ENCODE measurements at places on chromosomes 16 and 17.

- no peak for DNase-seq
Measured at GRCh38 chr16:19382887-19383816, 34.5 kb upstream of the TMC5 start.

DNA sequence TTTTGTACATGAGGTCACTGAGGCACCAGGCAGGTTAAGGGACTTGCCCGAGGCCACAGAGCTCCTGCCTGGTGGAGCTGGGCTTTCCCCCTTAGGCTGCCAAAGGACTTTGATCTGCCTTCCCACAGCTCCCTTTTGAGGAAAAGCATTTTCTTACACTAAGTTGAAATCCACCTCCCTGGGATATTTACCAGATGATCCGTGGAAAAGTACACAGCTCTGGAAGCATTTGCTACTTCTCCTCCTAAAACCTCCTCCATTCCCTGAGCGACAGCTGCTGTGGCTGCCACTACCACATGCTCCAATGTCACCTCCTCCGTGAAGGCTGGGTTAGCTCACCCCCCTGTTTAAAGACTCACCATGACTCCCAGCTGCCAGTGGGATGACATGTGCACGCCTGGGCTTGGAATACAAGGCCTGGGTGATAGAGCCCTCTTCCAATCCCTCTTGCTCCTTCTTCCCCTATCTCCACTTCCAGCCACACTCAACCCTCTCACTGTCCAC lies 1.2 kb upstream of the MPRIP start:
- peak; percentile 57 for DNase-seq

DNA sequence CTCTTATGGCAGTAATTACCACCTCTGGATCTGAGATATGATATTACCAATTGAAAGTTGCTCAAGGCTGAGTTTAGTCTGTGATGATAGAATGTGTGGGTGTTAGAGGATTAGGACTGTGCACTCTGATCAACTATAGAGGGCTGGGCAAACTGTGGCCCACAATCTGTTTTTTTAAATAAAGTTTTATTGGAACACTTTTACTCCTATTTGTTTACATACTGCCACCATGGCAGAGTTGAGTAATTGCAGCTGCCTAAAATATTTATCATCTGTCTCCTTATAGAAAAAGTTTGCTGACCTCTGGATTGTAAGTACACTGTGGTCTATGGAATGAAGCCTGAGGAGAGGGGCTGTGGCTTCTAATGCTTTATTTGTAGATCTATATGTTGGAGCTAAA lies 71.5 kb upstream of the N4BP1 start:
- DNase-seq: peak; percentile 2

DNA sequence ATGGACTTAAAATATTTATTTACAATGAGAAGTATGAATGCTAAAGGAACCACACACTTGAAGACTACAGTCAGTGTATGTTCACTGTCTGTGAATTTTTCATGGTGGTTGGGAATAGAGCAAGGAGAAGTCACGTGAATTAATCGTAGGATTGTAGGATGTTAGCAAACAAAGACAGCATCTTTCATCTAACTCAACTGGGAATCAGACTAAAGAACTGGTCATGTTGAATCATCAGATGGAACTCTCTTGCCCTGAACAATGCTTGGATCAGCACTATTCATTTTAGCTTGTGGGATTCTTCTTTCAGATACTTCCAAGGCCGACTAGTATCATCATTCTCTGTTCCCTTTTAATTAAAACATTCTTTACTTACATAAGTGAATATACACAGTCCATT lies 18.1 kb downstream of the KCNJ2 start:
- peak; percentile 81 for DNase-seq

GRCh38 chr17:75619506-75620431 lies 13.5 kb upstream of the SMIM5 start:
- DNase-seq: peak; percentile 22

- DNase-seq: no peak
Measured at GRCh38 chr16:2507052-2507659, 6.6 kb upstream of the ATP6V0C start.

GRCh38 chr16:57112403-57113041 lies 20.1 kb downstream of the CPNE2 start:
- no peak for DNase-seq

DNA sequence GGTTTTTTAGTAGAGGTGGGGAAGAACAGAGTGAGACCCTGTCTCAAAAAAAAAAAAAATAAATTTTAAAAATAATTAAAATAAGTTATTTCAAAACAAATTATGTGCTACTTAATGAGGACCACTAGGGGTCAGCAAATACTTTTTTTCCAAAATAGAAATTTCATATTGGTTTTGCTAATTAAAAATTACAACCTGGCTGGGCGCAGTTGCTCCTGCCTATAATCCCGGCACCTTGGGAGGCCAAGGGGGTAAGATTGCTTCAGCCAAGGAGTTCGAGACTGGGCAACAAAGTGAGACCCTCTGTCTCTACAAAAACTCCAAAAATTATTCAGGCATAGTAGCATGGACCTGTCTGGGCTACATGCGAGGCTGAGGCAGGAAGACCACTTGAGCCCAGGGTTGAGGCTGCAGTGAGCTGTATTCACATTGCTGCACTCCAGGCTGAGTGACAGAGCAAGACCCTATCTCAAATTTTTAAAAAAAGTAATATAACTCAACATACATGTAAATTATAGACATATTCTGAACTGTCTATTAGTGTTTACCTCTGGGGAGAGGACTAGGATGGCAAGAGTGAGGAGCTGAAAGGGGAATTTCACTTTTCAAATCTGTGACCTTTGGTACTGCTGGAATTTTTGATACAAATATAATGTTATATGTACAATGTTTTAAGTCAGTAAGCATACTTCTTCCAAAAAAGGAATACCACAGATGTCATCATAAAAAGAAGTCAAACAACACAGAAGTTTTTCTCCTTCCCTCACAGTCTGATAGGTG lies 8.1 kb downstream of the MEIOB start:
- peak; percentile 55 for DNase-seq

- no peak for DNase-seq
Measured at GRCh38 chr17:37725021-37725595, 19.8 kb downstream of the HNF1B start.

- no peak for DNase-seq
Measured at GRCh38 chr16:2204416-2205103, 694 bp upstream of the MLST8 start.

- peak; percentile 42 for DNase-seq
Measured at GRCh38 chr17:14902297-14902696, 362.8 kb downstream of the PMP22 start.

GRCh38 chr17:75124041-75124818 lies 7.3 kb downstream of the NT5C start:
- peak; percentile 52 for DNase-seq

DNA sequence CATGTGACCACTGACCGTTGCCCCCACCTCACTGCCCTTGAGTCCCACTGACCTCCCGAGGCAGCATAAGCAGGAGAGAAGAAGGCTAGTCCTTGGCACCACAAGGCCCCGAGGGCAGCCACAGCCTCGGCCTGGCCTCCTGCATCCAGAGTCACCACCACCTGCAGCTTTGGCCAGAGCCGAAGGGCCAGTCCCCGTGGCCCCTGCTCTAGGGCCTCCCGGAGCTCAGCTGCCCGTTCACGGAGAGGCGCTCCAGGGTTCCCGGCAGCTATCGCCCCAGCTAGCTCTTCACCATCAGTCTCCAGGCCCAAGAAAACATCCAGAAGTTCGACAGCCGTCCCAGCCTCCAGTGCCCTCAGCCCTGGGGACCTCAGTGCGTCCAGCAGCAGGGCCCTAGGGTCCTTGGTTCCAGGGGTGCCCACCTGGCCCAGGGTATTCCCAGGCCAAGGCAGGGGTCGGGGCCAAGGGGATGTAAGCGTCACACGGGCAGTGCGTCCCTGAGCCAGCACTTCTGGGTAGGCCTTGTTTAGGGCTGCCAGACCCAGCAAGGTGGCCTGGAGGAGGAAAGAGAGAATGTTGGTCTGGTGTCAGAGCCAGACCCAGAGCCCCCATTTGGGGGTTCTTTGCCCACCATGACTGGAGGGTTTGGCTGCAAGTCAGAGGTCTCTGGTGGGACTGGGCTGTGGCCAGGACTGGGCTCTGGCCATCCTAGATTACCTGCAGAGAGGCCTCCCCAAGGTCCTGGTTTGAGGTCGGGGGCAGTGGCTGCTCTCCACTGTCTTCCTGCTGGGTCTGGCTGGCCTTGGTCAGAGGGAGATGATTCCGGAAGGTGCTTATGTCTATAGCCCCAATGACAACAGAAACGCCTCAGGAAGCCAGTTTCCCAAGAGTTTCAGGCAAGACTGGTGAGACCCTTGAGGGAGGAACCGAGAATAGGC lies 1.8 kb downstream of the GHDC start:
- no peak for DNase-seq

GRCh38 chr17:16922386-16923096 lies 49.4 kb downstream of the TNFRSF13B start:
- no peak for DNase-seq

DNA sequence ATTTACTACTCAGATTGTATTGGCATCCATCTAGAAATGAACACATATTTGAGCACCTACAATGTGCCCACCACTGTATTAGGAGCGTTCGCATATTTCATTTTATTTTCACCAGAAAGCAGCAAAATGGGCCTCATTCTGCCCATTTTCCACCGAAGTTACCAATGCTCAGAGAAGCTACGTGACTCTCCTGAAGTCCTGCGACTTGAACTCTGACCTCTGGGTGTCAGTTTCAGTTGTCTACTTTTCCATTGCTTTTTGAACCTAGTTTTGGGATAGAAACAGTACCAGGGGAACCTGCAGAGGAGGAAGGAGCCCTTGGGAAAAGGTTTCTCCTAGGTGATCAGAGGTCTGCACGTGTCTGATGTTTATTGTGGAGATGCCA lies 139.1 kb upstream of the SDK2 start:
- DNase-seq: no peak

GRCh38 chr17:47789611-47790561 lies 31.7 kb downstream of the OSBPL7 start:
- DNase-seq: peak; percentile 55

GRCh38 chr16:85491798-85492294 lies 121.3 kb upstream of the GSE1 start:
- peak; percentile 6 for DNase-seq

- no peak for DNase-seq
Measured at GRCh38 chr16:50667497-50668367, 13.4 kb downstream of the SNX20 start.

DNA sequence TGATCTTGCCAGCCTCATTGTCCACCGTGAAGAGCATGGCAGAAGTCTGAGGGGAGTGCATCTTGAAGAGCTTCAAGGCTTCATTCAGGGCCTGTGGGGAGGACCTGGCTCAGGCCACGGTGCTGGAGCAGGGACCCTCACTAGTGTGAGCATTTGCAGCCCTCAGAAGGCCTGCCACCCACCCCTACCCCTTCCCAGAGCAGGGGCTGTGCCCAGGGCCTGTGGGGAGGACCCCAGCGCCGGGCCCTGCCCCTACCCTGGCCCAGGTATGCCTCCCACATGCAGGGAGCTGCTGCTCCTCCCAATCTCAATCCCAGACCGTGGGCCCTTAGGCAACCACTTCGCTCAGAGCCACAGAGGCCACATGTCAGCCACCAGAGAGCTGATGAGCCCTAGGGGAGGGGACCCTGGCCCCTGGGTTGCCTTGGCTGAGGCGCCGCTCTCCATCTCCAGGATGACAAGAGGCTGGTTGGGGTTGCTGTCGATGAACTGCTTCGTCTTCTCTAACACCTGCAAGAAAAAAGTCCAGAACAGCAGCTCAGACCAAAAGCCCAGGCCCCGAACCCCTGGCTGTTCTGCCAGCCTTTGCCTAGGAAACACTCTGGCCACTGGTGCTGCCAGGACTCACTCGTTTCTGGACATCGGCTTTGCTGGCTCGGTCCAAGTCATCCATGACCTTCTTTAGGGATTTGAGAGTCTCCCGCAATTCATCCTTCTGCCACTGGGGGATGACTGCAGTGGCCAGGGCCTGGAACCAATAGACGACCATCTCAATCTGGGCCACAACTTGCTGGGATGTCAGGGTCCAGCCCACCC lies 1.8 kb upstream of the EXOSC6 start:
- peak; percentile 58 for DNase-seq

- DNase-seq: no peak
Measured at GRCh38 chr17:75386430-75386829, 19.0 kb downstream of the GRB2 start.

DNA sequence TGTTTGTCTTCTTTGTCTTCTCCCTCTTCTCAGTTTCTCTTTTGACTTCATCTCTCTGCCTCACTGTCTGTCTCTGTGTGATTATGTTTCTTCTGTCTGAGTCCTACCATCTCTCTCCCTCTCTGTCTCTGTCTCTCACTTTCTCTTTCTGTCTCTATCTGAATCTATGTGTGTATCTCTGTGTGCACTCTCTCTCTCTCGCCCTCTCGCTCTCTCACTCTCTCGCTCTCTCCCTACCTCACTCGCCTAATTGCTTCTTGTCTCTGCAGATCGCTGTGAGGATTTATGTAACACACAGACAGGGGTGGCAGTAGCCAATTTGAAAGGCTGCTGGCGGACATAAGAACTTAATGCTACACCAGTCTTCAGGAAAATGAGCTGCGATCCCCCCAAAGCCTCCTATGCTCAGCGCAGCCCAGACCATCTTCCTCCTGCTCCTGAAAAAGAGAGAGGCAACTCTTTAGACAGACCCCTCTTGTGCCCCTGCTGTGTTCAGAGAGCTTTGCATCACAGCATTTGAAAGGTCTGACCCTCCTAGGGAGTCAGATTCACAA lies 140.9 kb downstream of the CCT6B start:
- DNase-seq: no peak

DNA sequence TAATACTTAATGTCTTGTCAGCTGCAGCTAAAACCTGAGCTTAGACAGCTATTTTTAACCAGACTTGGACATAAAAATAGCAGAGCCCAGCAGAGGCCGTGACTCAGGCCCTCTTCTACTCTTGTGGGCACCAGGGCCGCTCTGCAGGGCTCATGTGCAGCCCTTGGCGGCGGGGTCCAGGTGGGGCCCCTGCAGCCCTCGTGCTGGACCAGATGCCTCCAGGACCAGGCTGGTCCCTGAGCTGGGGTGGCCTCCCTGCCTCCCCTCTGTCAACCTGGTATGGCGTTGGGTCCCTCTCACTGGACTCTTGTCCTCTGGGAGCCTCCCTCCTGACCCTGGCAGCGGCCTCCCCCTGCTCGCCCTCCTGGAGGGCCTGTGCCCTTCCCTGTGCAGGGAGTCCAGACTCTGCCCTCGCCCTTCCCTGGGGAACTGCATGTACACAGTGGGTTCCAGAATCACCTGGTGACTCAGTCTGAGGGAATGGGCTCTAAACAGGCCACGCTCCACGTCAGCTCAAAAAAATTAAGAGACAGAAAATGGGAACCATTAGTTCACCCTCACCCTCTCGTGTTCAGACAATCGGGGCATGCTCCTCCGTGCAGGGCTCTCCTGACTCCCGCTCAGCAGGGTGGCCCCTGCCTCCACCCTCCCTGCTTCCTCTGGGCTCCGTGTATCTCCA lies 9.7 kb downstream of the CDK5R1 start:
- peak; percentile 87 for DNase-seq
